ENCODE measurements at places on chromosomes 13 and 19.

- DNase-seq = no peak
Measured at GRCh38 chr13:113646921-113647340, 11.1 kb downstream of the ATP4B start.

DNA sequence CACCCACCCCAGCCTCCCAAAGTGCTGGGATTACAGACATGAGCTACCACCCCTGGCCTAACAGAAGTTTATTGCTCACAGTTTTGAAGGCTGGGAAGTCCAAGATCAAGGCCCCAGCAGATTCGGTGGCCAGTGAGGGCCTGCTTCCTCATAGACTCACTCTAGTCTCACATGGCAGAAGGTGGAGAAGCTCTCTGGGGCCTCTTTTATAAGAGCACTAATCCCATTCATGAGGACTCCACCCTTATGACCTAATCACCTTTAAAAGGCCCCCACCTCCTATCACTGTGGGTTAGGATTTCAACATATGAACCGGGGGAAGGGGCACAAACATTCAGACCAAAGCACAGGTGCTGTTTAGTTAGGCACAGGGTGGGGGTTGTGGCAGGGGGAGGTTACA is 6.9 kb upstream of the SWSAP1 start:
- no peak for DNase-seq

GRCh38 chr13:23472189-23472588 is 38.7 kb upstream of the SACS start:
- no peak for DNase-seq

DNA sequence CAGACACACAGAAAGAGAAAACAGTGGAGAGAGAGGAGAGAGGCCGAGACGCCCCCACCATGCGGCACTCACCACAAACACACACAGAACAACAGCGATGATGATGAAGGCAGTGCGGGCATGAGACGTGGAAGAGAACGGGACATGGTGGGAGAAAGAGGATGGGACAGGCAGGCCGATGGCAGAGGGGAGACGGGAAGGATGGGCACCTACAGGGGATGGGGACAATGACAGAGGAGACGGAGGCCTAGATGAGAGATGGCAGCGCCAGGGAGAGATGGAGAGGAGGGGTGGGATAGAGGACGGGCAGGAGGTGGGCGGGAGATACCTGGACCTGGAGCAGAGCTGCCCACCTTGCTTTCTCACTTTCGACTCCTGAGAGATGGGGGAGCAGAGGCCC is 1.1 kb upstream of the KLK14 start:
- DNase-seq = no peak

- DNase-seq = no peak
Measured at GRCh38 chr13:75103976-75104375, 378.0 kb downstream of the TBC1D4 start.

- no peak for DNase-seq
Measured at GRCh38 chr13:25660996-25661395, 289.2 kb downstream of the ATP8A2 start.

DNA sequence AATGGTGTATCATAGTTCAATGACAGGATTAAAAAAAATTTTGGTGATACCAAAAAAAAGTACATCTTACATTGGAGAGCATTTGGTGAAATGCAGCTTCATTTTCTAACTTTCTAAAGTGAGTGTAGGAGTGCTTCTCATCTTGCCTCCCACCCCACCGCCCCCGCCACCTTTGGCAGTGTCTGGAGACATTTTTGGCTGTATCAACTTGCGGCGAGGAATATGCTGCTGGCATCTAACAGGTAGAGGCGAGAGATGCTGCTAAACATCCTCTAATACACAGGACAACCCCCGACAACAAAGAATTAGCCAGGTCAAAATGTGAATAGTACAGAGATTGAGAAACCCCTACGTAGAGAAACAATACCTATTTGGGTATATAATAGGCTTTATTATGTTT is 1.7 kb downstream of the DLEU7 start:
- no peak for DNase-seq

DNA sequence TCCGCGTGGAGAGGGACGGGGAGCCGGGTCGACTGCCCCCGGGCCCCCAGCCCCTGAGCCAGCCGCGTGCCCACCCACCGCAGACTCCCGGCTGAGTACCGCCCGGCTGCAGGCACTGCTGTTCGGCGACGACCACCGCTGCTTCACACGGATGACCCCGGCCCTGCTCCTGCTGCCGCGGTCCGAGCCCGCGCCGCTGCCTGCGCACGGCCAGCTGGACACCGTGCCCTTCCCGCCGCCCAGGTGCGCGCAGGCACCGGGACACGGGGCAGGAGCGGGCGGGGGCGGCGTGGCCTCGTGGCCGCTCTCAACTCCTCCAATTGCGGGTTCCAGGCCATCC is 1.6 kb downstream of the AMH start:
- DNase-seq = no peak

DNA sequence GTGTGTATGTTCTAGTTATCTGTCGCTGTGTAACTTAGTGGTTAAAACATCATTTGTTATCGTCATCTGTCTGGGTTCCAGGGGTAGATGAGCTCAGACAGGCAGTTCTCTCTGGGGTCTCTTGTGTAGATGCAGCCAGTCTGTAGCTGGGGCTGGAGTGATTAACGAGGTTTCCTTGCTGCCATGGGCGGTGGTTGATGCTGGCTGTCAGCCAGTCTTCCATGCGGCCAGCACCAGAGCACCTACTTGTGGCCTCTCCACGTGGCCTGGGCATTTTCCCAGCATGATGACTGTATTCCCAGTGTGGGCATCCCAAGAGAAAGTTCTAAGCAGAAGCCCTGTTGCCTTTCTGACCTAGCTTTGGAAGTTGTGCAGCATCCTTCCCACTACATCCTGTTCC is 10.7 kb downstream of the ERCC5 start:
- no peak for DNase-seq

GRCh38 chr13:114010401-114011101 is 36.7 kb upstream of the C13orf46 start:
- DNase-seq = no peak

- no peak for DNase-seq
Measured at GRCh38 chr13:26041444-26041843, 10.4 kb downstream of the SHISA2 start.

DNA sequence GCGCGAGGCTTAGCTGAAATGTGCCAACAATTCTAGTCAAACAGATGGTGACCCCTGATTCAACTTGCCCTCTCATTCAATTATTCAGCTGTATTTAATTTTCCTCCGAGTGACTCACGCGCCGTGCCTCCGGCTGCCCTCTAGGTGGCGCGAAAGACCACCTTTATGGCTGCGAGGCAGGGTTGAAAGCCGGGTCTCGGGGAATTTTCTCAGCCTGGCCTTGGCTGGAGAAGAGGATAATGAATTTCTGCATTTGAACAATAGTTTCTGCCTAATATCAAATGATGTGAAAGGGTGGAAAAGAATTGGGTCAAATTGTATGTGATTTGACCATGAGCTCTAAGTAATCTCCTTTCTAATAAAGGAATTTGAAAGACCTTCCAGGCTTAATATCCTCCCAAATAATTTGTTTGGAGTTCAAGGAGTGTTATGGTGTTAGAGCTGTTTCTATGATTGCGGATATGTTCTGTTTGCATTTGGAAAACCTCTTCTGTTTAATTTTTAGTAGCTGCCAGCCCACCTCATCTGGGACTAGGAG is 310.9 kb downstream of the ZNF536 start:
- no peak for DNase-seq

DNA sequence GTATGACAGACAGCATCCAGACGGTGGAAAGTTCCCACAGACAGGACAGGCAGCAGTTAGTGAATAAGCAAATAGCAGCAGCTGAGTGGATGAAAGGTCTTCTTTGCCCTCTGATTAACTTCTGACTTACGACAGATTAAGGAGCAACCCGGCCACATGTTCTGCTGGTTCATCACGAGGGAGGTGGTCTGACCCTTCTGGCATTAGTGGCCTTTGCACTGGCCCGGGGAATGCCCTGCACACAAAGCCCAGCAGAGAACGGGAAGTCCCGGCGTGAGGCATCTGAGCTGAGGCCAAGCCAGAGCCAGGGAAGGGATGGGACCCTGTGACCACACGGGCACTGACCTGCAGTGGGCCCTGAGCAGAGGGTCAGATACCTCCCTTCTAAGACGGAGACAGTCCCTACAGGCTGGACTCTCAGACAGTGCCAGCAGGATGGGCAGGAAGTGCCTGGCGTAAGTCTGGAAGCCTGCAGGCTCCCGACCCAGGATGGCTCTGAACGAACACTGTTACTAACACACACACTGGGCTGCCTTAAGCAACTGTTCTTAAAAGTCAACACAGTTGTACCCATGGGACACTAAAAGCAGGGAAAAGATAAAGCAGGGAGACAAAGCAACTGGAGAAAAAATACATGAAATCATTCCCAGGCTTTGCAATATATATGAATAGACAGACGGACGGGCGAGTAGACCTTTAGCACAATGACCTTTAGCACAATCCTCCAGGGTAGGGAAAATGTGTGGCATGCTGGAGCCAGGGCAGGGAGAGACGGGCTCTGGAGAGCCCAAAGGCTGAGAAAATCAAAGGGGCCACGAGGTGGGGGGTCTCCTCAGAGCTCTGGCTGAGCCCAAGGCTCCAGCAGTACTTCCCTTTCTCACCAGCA is 6.3 kb downstream of the C19orf12 start:
- DNase-seq = no peak

DNA sequence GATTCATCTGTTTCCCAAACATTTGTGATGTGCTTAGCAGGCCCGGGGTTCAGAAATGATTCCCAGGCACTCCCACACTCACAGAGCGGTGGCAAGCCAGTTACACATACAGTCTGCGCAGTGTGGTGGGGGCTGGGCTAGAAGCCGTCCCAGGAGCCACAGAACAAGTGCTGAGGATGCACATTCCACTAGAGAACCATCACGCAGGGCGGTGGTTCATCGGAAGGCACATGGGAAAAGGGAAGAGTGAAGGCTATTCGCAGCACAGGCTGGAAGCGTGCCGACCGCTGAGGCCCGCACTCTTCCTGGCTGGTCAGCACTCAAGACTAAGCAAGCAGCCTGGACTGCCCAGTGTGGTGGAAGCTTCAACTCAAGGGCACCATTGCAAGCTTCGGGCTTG is 126.3 kb upstream of the SLC7A1 start:
- no peak for DNase-seq

DNA sequence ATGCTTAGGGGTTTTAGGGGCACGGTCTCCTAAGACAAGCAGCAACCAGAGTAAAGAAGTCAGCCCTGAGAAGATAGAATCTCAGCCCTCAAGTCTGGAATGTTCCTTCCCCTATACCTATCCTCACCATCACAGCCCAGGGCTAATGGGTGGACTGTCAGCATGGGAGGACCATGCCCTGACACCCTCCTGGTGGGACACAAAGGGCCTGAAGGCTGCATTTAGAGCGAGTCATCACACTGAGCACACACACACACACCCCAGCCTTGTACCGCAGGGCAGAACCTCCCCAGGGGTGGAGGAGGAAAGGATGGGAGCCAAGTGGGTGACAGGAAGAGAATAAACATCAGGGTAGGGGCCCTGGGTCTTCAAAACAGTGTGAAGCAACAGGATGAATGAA is 174.8 kb upstream of the SERP2 start:
- DNase-seq = no peak

DNA sequence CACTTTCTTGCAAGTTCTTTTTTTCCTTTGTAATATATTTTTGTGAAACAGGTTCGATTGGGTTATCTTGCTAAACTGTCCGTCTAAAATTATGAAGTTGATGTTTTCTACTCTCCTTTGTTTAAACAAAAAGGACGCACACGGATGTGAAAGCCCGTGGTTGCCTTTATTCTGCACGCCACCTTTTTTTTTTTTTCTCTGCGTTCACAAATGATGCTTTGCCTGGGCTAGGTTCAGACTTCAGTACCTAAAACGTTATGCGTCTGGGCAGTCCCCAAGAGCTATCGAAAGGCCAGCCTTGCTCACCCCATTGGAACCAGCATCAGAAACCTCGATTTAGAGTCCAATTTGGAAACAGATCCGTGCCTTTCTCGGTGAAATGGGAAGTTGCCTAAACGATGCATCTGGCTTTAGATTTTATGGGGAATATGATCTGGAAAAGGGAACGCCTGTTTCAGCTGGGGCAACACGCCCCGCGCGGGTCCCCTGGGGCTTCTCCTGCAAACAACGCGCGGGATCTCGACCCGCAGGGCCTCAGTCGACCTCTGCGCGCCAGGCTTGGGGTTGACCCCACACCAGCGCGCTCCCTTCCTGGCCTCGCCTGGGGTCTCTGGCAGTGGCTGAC is 113.9 kb downstream of the KCNRG start:
- DNase-seq = no peak

GRCh38 chr13:43448605-43449336 is 338.0 kb downstream of the ENOX1 start:
- DNase-seq = no peak

GRCh38 chr13:100608906-100609305 is 20.3 kb upstream of the GGACT start:
- DNase-seq = no peak

DNA sequence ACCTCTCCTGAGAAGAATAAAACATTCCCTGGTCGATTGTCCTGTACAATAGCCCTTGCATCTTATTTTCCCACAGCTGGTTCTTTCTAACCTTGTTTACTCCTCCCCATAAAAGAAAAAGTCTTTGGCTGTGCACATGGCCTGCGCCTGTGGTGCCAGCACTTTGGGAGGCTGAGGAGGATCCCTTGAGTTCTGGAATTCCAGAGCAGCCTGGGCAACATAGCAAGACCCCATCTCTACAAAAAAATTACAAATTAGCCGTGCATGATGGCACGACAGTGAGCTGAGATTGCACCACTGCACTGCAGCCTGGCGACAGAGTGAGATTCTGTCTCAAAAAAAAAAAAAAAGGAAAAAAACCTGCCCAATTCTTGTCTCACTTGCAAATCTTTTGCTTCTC is 7.2 kb upstream of the NUP62 start:
- DNase-seq = no peak

DNA sequence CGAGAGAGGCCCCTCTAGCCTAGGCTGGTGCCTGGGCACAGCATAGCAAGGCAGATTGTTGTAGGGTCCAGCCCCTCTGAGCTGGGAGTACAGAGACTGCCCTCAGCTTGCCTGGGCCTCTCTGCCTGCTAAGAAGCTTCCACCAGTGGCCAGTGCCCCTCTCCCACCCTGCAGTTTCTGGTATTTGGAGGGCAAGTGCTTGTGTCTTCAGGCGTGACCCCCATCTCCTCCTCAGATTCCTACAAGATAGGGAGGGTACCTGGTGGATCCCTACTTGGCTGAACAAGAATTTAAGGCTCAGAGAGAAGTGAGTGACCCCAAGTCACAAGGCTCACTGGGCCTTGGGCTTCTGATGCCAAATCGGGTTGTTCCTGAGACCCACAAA is 152.7 kb downstream of the URI1 start:
- no peak for DNase-seq

- DNase-seq = no peak
Measured at GRCh38 chr19:45010306-45010705, 9.0 kb downstream of the RELB start.

DNA sequence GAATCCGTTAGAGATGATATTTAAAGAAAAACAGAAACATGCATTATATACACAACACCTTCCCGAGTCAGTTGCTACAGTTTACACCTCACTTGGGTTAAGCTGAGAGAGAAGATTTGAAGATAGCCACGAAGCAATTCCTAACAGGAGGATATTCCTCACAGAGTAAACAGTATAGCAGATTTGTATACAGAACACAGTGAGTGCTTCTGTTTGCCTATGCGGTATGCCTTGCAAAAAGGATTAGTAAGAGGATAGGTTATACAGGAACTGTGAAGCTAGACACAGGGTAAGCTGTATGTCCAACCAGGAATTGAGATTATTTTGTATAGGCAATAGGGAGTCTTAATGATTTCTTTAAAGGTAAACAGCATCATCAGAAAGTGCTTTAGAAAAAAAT is 471.8 kb downstream of the LIG4 start:
- DNase-seq = no peak

GRCh38 chr13:26759907-26760831 is at the start of gene GPR12:
Gene GPR12, minus strand, starts transcription at chr13:26760786. Its CDS starts 959 bp downstream, at chr13:26759827.
- DNase-seq = no peak

- DNase-seq = no peak
Measured at GRCh38 chr13:42812316-42812715, 30.9 kb downstream of the FAM216B start.
